Lung (tissue), 17 donors: ENCODE measurements at places on chromosomes 7 and 10. TPM values are rescaled to one million over a fixed set of nuclear protein-coding genes. Genes with fewer than 3 reads are reported as not detected.

DNA sequence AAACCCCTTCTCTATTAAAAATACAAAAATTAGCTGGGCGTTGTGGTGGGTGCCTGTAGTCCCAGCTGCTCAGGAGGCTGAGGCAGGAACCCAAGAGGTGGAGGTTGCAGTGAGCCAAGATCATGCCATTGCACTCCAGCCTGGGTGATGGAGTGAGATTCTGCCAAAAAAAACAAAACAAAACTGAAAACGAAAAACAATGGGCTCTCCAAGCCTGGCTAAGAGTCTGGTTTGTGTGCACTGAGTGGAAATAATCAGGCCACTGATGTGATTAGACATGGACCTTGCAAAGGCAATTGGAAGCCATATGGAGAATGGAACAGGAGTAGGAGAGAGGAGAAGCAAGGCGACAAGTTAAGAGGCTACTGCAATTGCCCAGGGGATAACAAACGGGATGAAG lies 60.1 kb upstream of the GSDME start:
- no peak overlapping the region for H3K27ac ChIP-seq
- no peaks in the 10 kb centered on the region for H3K36me3 ChIP-seq
- H3K4me1 ChIP-seq = peaks cover 15% of the 10 kb centered on the region
- H3K4me3 ChIP-seq = no peak overlapping the region
- H3K27me3 ChIP-seq = no peaks in the 10 kb centered on the region

GRCh38 chr10:124225467-124226270 lies 132.3 kb upstream of the CHST15 start:
- peaks cover 18% of the 10 kb centered on the region for H3K4me1 ChIP-seq
- no peaks in the 10 kb centered on the region for H3K36me3 ChIP-seq
- no peaks in the 10 kb centered on the region for H3K27me3 ChIP-seq
- no peak overlapping the region for H3K4me3 ChIP-seq

- no peak overlapping the region for H3K27ac ChIP-seq
- peak; percentile 45 for DNase-seq
- no peak overlapping the region for H3K4me3 ChIP-seq
- peaks cover 35% of the 10 kb centered on the region for H3K4me1 ChIP-seq
- no peaks in the 10 kb centered on the region for H3K36me3 ChIP-seq
Observed at GRCh38 chr10:50554995-50555568, 68.7 kb downstream of the SGMS1 start.

DNA sequence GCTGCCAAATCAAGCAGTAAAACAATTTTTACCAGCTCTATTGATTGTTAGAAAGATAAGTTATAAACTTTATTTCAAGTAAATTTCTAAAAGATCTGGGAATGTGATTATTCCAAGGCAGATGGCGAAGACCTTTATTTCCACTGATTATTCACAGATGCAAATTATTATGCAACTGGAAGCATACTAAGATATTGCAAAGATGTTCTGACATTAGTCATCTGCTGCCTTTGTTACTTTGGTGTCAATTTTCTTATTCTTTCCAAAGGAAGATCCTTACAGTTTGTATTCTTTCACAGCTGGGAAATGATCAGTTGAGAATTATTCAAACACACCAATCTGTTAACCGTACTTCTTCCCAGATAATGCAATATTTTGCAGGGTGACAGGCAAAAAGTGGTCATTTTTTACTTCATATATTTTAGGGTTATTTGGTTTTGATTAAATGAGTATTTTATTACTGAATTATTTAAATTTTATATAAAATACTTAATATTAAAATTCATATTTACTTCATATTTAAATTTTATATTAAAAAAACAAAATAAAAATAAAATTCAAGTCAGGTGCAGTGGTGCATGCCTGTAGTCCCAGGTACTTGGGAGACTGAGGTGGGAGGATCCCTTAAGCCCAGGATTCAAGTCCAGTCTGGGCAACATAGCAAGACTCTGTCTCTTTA lies 171.3 kb downstream of the FZD1 start:
- no peaks in the 10 kb centered on the region for H3K4me1 ChIP-seq
- DNase-seq = no peak
- no peaks in the 10 kb centered on the region for H3K27me3 ChIP-seq
- H3K27ac ChIP-seq = no peak overlapping the region

GRCh38 chr10:70815504-70816219 lies at the start of gene SGPL1:
SGPL1 (plus strand) TSS chr10:70815948; CDS start chr10:70816854, 906 bp downstream.
- DNase-seq = peak; percentile 87
- H3K4me3 ChIP-seq = peak within 1 kb of the TSS; percentile 87
- H3K36me3 ChIP-seq = no peaks in the 10 kb centered on the region
- H3K4me1 ChIP-seq = peaks cover 10% of the 10 kb centered on the region
- no peaks in the 10 kb centered on the region for H3K27me3 ChIP-seq

DNA sequence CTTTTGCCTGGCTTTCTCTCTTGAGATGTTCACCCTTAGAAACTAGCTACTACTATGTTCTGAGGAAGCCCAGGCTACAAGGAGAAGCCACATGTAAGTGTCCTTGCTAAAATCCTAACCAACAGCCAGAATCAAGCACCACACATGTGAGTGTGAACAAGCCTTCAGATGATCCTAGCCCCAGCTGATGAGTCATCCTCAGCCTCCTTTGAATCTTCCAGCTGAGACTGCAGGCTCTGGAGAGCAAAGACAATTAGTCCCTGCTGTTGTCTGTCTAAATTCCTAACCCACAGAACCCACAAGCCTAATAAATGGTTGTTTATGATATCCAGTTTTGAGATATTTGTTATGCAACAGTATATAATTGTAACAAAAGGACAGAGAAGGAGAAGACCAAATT lies 92.8 kb upstream of the TAC1 start:
- no peak for DNase-seq
- H3K27me3 ChIP-seq = no peaks in the 10 kb centered on the region
- H3K27ac ChIP-seq = no peak overlapping the region
- H3K36me3 ChIP-seq = no peaks in the 10 kb centered on the region

ATE1 gene
- 4.2 TPM for polyA plus RNA-seq

CPVL gene
- 34.8 TPM for polyA plus RNA-seq

GRCh38 chr10:133158437-133158755 lies 1.6 kb upstream of the KNDC1 start:
- H3K27me3 ChIP-seq = no peaks in the 10 kb centered on the region
- no peaks in the 10 kb centered on the region for H3K36me3 ChIP-seq
- no peaks in the 10 kb centered on the region for H3K4me1 ChIP-seq
- no peak overlapping the region for H3K4me3 ChIP-seq
- DNase-seq = no peak

DNA sequence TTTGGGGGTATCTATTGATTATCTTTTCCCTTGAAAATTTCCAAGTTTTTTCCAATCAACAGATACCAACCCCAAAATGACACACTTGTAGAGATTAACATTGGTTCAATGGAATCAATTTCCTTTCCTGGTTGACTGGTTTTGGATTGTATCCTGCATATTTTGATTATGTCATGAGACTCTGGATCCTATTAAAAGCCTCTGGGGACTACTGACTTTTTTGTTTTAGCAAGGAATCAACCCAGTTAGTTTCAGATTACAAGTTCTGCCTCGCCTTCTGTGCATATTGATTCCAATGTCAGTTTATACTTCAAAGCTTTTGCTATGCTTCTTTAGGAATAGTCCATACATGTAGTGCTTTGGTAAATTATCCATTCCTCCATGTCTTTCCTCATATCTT lies 29.2 kb downstream of the COPG2 start:
- no peaks in the 10 kb centered on the region for H3K4me1 ChIP-seq
- no peak for DNase-seq
- H3K36me3 ChIP-seq = peaks cover 2% of the 10 kb centered on the region
- no peak overlapping the region for H3K4me3 ChIP-seq

GRCh38 chr10:78185693-78186055 lies 152.0 kb downstream of the RPS24 start:
- DNase-seq = no peak
- no peak overlapping the region for H3K4me3 ChIP-seq
- no peaks in the 10 kb centered on the region for H3K27me3 ChIP-seq
- H3K4me1 ChIP-seq = peaks cover 7% of the 10 kb centered on the region
- no peak overlapping the region for H3K27ac ChIP-seq
- no peaks in the 10 kb centered on the region for H3K36me3 ChIP-seq

TDRD1 gene
- not detected for polyA plus RNA-seq

- no peak overlapping the region for H3K27ac ChIP-seq
- no peak for DNase-seq
- H3K4me1 ChIP-seq = no peaks in the 10 kb centered on the region
Observed at GRCh38 chr10:43921881-43922280, 273.2 kb upstream of the ZNF32 start.

DNA sequence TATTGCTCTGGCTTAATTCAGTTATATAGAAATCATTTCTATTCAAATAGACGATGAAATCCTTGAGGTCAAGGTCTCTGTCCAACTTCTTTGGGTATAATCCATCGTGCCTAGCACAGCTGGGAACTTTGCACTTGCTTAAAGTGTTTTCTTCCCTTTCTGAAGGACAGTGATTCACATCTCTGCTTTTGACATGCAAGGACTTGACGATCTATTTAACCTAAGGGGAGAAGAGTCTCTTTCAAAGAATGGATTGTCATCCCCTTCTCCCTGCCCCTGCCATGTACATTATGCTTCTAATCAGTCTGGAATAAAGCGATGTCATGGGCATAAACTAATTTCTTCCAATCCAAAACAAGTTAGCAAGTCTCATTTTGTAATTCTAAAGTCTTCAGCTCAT lies 488.6 kb downstream of the KCNMA1 start:
- no peaks in the 10 kb centered on the region for H3K4me1 ChIP-seq
- no peak overlapping the region for H3K27ac ChIP-seq
- no peak overlapping the region for H3K4me3 ChIP-seq
- DNase-seq = no peak
- peaks cover 5% of the 10 kb centered on the region for H3K27me3 ChIP-seq

DNA sequence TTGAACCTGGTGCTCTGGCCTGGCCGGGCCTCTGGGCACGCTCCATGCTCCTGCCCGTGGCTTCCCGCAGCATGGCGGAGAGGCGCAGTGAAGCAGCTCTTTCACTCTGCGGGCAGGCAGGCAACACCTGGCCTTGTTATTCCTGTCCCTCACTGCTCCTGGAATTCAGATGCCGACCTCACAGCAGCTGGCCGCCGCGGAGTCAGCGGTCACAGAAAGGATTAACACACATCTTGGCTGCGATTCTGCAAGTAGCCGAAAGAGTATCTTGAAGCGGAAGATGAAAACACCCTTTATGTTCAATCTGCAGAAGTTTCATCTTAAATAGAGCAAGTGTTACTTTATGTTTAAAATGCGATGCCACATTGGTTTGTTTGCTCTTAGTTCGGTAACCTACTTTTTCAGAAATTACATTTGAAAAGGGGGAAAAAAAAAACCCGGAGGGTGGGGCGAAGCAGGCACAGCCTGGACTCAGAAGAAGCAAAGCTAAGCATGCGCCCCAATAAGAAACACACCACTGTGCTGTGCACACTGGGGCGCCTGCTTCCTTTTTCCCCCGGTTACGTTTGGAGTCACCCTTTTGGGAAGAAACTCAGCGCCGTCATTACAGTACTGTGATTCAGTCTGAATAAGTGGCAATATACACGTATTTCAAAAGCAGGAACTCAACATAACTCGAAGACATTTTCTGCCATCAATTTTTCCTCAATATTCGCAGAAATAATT lies 42.3 kb downstream of the BRI3 start:
- no peak overlapping the region for H3K4me3 ChIP-seq
- H3K27me3 ChIP-seq = no peaks in the 10 kb centered on the region
- peak; percentile 22 for DNase-seq
- peaks cover 3% of the 10 kb centered on the region for H3K4me1 ChIP-seq
- H3K27ac ChIP-seq = no peak overlapping the region
- no peaks in the 10 kb centered on the region for H3K36me3 ChIP-seq

- no peak overlapping the region for H3K4me3 ChIP-seq
- no peaks in the 10 kb centered on the region for H3K36me3 ChIP-seq
- peaks cover 4% of the 10 kb centered on the region for H3K4me1 ChIP-seq
Observed at GRCh38 chr7:140165422-140165821, 11.4 kb downstream of the KDM7A start.

MMD2 gene
- polyA plus RNA-seq = not detected

DNA sequence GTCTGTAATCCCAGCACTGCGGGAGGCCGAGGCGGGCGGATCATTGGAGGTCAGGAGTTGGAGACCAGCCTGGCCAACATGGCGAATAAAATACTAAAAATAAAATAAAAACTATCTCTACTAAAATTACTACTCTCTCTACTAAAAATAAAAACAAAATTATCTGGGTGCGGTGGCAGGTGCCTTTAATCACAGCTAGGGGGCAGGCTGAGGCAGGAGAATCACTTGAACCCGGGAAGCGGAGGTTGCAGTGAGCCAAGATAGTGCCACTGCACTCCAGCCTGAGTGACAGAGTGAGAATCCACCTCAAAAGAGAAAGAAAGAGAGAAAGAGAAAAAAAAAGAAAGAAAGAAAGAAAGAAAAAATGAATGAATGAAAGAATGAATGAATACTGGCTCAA lies 351.4 kb downstream of the ELMO1 start:
- no peaks in the 10 kb centered on the region for H3K27me3 ChIP-seq
- no peaks in the 10 kb centered on the region for H3K4me1 ChIP-seq
- no peaks in the 10 kb centered on the region for H3K36me3 ChIP-seq
- no peak for DNase-seq

DNA sequence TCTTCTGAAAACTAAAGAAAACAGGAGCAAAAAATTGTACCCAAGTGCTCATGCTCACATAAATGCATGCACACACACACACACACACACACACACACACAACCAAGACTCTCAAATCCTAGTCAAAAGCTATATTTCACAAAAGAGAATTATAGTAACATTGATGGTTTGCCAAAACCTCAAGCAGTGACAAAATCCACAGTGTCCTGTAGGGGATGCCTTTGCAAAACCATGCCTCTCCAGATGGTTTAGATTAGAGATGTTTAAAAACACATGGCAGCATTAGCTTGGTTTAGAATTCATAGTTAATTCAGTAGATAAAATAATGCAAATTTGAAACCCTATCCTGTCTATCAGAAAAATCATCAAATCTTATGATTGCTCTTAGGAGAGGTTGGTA lies 232.2 kb downstream of the DYNC1I1 start:
- no peaks in the 10 kb centered on the region for H3K4me1 ChIP-seq
- DNase-seq = peak; percentile 92
- no peaks in the 10 kb centered on the region for H3K27me3 ChIP-seq
- no peaks in the 10 kb centered on the region for H3K36me3 ChIP-seq
- no peak overlapping the region for H3K4me3 ChIP-seq
